ENCODE measurements at places on chromosomes 16 and 17.

DNA sequence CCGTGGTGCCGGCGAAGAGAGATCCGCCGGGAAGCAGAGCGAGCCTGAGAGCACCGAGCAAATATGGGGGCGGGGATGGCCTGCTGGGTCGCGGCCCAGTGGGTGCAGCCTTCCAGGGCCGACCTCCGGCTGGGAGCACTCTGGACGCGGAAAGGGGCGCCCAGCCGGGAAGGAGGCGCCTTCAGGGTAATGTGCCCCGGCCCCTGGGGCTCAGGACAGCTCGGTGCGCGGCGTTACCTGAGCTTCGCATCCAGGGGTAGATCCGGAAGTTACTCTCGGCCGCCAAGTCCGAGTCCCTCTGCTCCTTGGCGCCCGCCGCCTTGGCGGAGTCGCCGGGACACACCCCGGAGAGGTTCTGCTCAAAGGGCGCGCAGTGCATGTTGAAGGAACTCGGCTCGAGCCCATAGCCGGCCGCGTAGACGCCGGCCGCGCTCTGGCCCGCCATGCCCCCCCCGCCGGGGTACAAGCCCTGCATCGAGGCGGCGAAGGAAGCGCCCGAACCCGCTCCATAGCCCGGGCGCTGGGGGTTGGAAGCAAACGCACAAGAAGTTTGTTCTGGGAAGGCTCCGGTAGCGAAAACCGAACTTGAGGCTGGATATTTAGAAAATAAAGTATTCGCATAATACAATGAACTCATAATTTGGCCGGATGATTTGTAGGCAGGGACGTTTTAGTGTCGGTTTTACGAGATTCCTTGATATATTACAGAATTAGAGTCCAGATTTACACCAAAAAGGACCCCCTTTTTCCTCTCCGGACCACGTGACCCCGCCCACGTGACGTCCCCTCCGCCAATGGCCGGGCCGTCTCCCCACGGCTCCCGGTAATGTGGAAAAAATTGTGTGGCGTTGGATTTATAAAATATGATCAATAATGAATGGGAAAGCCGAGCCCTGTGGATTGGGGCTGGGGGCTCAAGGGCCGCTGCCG, at the start of gene HOXB7:
HOXB7 (minus strand) TSS at position 736 of the 930 bp plus-strand sequence; CDS start at position 637, 99 bp downstream.
- no peak for DNase-seq

- no peak for DNase-seq
Measured at GRCh38 chr16:88292007-88292970, 90.5 kb upstream of the ZNF469 start.

- no peak for DNase-seq
Measured at GRCh38 chr17:77137111-77137510, 3.7 kb upstream of the SEC14L1 start.

DNA sequence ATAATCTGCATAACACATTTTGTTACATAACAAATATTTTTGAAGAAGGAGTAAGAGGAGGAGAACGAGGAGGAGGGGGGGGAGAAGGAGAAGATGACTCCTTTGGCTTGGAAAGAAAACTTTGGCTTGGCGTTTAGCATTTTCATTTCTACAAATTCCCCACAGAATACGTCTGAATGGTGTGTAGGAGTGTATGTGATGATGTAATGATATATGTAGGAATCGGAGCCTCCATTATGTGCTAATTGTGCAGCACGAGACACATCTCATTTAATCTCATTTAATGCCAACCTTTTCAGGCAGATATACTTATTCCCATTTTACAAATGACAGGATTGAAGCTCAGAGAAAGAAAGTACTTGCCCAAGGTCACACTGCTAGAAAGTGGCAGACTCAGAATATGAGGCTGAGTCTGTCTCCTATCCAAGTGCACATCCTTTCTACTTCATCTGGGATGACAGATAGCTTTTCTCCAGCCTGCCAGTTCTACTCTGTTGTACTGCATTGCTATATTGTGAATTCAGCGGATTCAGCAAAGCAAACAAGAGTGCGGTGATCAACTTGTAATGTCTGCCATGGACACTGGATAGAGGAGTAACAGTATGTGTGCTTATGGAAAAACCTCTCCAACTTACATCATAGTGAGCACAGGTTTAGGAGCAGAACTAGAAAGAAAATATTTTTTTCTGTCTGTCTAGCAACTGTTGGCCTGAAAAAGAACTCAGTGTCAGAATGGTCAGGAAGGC, 10.4 kb upstream of the SLC47A2 start:
- no peak for DNase-seq

GRCh38 chr16:30663820-30664219, 5.6 kb downstream of the FBRS start:
- DNase-seq, result no peak

DNA sequence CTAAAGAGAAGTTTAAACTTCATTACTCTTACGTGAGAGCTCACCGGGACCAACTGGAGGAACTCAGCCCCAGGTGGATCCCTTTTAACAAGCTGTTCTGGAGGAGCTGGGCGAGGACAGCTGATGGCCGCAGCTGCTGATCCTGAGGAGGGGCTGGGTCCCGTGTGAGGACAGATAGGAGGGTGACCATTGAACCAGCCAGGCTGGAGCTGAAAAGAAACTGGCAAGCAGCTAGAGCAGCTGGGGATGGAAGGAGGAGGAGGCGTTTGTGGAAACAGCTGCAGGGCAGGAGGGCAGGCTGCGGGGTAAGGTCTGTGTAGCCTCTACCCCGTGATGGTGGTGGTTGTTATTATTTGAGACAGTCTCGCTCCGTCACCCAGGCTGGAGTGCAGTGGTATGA, 119.5 kb downstream of the AATF start:
- no peak for DNase-seq

- no peak for DNase-seq
Measured at GRCh38 chr17:18070861-18071340, 16.8 kb upstream of the DRG2 start.

- DNase-seq, result peak; percentile 10
Measured at GRCh38 chr16:1706386-1707192, 594 bp downstream of the MAPK8IP3 start.

DNA sequence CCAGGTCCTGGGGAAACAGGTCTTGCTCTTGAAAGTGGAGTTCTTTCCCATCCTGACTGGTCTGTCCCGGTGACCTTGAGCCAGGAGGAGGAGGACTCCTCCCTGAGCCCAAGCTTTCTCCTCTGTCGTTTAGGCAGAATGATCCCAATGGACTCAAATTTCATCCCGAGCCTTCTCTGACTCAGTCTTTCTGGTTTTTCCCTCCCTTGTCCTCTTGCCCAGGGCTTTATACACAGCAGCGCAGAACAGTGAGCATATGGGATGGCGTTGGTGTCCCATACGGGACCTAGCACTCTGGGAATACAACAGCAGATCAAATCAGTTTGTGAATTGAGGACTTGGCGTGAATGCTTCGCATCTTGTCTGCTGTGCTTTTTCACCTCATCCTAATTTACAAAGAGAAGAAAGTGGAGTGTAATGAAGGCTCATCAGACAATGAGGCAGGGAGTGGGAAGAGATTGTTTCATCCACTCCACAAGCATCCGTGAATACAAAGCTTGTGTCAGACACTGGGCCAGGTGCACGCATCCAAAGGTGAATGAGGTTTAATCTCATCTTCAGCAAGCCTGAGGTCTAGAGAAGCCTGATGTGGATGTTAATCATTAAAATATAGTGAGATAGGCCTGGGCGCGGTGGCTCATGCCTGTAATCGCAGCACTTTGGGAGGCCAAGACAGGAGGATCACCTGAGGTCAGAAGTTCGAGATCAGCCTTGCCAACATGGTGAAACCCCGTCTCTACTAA, 1.1 kb upstream of the XYLT1 start:
- DNase-seq, result no peak

GRCh38 chr17:75041656-75042280, 5.0 kb downstream of the ATP5PD start:
- no peak for DNase-seq

DNA sequence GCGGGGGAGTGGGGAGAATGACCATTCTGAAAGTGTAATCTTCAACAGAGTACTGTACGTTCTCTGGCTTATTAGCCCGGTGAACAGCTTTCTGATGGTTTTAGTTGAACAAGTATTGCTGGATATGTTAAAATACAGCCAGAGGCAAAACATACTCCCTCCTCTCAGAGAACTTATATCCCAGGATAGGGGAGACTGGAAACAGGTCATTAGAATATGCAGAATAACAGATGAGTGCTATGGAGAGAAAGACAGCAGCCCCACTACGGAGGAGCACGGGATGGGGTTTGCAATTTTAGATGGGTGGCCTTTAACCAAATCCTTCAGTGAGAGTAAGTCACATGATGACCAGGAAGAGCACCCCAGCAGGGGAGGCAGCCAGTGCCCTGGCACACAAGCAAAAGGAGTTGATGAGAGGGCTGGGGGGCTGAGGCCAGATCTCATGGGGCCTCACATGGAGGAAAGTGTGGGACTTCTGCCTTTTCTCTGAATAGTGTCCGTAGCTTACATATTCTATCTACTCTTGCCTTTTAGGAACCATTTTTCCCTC, 43.1 kb upstream of the SEC14L1 start:
- DNase-seq, result no peak

DNA sequence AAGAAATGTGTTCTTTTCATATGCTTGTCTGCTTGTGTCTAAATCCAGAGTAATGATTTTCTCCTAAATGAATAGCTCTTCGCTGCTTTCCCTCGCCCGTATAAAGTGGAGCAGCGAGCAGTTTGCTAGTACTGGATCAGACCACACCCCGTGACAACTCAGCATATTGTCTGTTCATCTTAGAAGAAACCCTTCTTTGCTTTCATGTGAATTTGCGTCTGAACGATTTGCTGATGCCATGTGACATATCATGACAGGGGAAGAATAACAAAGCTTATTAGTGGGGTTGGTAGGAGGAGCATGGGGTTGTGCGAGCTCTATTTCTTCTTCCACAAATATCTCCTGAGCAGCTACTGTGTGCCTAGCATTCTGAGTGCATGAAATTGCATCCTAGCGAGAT, 44.1 kb upstream of the CACNG4 start:
- no peak for DNase-seq

GRCh38 chr17:57881143-57881542, 31.3 kb upstream of the MRPS23 start:
- no peak for DNase-seq

- DNase-seq, result no peak
Measured at GRCh38 chr17:12536472-12536871, 129.2 kb upstream of the MYOCD start.

DNA sequence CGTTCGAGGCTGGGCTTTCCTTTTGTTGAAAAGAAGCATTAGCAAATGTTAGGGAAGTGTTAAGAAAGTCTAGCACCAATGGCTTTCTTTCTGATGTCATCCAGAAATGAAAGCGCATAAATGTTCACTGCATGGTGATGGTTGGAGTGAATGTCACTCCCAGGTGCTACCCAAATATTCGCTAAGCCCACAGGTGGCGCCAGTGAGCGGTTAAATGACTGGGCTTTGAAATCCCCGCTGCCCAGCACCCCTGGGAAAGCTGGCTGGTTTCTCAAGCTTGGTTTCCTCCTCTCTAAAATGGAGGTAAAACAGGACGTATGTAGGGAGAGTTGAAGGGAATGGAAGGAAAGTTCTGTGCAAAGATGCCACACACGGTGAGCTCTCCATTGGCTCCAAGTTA, 104.4 kb downstream of the IRX5 start:
- DNase-seq, result no peak

GRCh38 chr16:19522760-19523159, 862 bp upstream of the GDE1 start:
- DNase-seq, result no peak

- DNase-seq, result no peak
Measured at GRCh38 chr17:33049781-33050414, 58.3 kb downstream of the SPACA3 start.

GRCh38 chr16:68423771-68424170, 24.5 kb downstream of the SMPD3 start:
- DNase-seq, result no peak

- no peak for DNase-seq
Measured at GRCh38 chr17:31466096-31466760, 74.8 kb downstream of the RAB11FIP4 start.

DNA sequence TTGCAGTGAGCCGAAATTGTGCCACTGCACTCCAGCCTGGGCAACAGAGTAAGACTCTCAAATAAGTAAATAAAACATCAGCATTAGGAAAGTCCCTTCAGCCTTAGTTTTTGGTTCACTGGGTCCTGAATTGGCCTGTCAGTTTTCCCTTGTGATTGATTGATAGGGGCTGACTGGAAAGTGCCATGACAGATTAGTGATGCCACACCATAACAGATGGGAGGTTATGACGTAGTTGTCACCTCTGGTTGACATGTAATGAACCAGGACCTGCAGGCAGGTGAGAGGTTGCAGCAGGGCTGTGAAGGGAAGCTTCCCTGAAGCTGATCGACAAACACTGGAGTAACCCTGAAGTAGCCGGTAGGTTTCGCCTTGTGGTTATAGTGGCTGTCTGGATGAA, 41.8 kb downstream of the CDH3 start:
- DNase-seq, result no peak

DNA sequence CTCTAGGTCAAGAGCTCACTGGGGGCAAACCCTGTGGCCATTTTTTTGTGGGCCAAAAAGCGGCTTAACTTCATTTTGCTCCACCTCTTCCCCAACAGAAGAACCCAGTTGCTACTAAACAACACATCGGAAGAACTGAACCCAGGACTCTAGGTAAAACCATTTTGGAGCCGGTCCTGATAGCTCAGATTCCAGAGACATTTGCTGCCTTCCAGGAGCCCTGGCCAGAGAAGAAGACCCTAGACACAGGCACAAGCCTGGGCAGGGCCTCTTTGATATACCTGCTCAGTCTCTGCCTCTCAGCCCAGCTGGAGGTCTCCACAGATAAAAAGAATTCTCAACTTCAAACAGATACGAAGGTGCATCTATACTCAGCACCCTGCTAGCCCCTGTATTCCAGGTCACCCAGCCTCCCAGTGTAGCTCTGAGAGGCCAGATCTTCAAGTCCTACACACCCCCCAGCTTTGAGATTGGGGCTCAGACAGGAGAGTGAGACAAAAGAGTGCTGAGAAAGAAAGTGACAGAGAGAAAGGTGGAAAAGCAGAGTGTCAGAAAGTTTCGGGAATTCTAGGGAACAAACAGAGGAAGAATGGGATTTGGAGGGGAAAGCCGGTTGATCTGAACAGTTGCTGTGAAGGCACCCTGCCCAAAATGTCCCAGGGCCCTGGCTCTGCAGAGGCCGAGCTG, 6.6 kb upstream of the HOXB9 start:
- DNase-seq, result no peak

DNA sequence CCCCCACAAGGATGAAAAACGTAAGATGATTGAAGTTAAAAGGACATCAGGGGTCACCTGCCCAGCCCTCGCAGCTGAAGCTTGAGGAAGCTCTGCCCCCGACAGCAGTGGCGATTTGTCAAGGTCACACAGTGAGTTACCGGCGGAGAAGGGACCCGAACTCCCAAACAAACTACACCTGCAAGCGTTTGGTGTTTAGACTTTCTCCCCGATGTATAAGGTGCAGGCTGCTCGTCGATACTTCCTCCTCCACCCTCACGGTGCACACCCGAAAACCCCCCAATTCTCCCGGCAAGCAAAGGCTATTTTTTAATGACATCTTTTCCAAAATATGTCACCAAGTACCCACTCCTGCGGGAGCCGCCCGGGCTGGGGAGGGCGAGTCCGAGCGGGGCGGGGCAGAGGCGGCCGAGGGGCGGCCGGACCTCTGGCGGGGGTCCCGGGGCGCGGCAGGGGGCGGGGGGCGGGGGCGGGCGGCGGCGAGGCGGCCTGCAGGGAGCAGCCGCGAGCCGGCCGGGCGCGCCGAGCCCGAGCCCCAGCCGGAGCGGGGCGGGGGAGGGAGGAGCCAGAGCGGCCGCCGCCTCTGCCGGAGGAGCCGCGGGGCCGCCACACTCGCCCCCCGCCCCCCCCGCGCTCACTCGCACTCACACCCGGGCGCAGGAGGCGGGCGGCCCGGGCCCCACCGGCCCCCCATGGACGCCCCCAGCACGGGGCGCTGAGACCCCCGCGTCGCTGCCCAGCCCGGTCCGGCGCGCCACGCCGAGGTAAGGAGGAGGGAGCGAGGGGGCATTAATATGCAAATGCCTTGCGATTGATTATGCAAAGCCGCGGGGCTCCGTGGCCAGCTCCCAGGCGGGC, at the start of gene THRA:
THRA (plus strand) TSS at position 637 of the 858 bp plus-strand sequence. CDS start 11,524 bp downstream, outside the sequence.
- DNase-seq, result peak; percentile 74
